ENCODE measurements at places on chromosomes 4 and X.

GRCh38 chr4:1026115-1026514 lies 14.7 kb downstream of the FGFRL1 start:
- peak; percentile 65 for DNase-seq

DNA sequence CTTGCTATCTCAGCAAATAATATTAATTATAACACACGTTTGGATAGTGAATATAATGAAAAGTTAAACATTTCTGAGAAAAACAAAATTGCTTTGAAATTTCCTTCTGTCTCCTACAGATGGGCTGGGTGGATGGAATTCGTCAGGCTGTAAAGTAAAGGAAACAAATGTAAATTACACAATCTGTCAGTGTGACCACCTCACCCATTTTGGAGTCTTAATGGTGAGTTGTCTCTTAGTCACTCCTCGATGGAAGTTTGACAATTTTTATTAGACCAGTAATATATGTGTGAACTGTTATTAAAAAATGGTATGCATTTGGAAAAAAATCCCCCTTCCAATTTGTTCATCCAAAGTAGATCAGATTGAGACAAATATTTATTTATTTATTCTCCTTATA lies 92.5 kb upstream of the BRS3 start:
- DNase-seq, result no peak

DNA sequence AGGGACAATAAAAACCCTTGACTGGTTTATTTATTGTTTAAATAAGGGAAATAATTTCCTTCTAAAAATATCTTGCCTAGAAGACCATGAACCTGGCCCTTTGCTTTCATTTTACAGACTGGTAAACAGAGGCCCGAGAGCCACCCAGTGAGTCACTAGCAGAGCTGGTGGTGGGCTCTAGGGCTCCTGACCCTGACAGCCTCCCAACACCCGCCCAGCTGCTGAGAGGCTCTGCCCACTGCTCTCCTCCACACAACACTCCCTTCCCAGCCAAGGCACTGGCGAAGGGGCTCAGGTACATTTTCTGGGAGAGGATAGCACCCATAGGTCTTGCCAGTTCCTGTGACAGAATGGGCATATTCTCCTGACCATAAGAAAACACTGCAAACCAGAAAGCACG lies 18.1 kb upstream of the PPEF2 start:
- no peak for DNase-seq

GRCh38 chrX:148416931-148417330 lies 83.5 kb upstream of the AFF2 start:
- no peak for DNase-seq

- DNase-seq, result no peak
Measured at GRCh38 chrX:17081968-17082367, 135.5 kb downstream of the REPS2 start.

DNA sequence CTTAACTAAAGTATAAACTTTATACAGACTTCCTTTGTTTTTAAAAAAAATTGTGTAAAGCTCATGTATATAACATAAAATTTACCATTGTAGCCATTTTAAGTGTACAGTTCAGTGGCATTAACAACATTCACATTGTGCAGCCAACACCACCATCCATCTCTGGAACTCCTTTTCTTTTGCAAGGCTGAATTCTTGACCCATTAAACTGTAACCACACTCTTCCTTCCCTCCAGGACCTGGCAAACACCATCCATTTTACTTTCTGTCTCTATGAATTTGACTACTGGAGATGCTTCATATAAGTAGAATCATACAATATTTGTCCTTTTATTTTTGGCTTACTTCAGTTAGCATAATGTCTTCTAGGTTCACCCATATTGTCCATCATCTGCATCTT lies 104.7 kb downstream of the RASL11B start:
- no peak for DNase-seq

GRCh38 chrX:153538424-153538823 lies 21.0 kb downstream of the ATP2B3 start:
- no peak for DNase-seq

DNA sequence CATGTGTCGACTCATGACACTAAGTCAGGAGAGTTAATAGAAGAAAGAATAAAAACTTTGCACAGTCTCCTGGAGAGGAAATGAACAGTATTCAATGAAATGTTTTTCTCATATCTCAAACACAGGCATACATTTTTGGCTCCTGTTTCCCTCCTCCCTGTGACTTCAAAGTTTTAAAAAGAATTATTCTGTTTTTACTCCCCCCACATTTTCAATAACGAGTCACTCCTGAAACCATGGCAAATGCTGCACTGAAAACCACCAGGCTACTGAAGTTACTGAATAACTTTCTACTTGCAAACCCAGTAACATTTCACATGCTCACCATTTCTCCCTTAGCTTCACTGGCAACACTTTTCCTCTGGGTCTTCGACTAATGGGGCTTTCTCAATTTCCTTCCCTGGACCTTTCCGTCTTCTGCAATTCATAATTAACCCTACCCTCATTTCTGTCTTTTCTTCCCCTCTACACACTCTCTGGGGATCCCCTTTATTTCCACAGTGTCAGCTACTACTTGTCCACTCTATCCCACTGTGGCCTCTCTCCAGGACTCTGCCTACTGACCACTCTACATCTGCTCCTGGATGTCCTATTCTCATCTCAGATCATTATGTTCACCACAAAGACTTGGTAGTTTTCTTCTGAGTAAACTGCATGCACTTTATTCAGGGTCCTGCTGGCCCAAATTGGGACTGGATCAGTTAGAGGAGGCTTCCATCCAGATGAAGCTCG lies 225.8 kb upstream of the ETNPPL start:
- DNase-seq, result no peak

DNA sequence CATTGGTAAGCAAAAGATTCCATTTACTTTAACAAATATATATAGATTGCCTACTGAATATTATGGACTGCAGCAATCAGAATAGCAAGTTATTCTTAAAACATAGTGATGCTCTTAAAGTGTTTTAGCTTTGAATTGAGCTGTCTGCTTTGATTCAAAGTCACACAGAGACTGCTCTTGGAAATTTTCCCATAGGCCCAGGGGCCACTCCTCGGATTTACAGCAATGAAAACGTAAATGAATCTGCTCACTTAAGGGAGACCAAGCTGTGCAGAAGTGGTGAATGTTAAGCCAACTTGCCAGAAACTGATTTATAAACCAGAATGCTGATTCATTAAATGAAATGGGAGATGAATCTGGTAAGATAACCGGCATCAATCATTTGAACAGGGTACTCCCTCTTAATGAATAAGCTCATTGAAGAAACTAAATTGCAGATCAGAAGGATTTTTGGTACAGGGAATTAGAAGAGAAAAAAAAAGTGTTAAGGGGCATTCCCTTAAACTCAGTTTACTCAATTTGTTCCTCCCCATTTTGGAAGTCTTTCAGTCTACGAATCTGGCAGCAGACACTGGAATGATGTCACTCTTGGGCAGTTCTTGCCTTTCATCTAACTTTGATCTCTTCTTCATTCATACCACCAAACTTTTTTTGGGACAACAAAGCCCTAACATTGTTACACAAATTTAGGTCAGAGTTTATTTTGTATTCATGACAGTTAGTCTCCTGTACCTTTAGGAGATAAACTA lies 363.3 kb upstream of the MAGEB2 start:
- no peak for DNase-seq

- DNase-seq, result peak; percentile 73
Measured at GRCh38 chr4:112145790-112146501, 692 bp downstream of the FAM241A start.

DNA sequence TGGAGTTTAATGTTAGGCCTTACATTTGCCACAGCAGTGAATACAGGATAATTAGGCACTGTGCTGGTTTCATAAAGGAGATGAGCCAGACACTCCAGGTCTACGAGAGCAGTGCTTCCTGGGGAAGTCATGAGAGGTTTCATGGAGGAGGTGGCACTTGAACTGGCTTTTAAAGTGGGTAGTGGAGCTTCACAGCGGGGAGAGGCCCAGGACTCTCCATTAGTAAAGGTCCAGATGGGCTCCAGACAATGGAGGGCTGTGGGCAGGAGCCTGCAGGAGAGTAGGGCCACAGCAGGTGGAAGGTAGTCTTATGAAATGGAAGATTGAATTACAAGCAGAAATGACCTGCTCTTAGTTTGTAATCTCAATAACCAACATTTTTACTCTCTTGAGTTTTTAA lies 29.0 kb downstream of the CLDN22 start:
- DNase-seq, result no peak

- DNase-seq, result no peak
Measured at GRCh38 chr4:47736146-47736545, 101.7 kb downstream of the CORIN start.

DNA sequence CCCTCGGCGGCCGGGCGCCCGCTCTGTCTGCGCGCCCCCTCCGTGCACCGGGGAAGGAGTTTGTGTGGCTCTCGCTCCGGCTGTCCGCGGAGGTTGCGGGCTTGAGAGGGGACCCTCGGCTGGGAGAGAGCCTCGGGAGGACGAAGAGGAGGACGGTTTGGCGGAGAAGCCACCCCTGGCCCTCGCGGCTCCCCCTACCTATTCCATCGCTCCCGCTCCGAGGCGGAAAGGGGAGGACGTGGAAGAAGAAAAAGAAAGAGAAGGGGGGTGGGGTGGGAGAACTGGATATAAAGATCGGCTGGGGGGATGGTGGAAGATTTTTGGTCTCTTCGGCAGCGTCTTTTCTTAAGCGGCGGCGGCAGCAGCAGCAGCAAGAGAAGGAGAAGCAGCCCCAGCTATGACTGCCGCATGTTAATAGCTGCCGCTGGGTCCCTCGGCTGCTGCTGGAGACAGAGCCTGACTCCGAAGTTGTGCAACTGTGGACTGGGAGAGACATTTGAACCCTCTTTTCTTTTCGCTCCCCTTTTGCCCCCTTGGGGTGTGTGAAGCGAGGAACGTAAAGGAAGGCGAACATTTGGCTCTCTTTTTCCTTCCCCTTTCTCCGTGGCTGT lies 895 bp downstream of the ADGRL3 start:
- DNase-seq, result no peak

DNA sequence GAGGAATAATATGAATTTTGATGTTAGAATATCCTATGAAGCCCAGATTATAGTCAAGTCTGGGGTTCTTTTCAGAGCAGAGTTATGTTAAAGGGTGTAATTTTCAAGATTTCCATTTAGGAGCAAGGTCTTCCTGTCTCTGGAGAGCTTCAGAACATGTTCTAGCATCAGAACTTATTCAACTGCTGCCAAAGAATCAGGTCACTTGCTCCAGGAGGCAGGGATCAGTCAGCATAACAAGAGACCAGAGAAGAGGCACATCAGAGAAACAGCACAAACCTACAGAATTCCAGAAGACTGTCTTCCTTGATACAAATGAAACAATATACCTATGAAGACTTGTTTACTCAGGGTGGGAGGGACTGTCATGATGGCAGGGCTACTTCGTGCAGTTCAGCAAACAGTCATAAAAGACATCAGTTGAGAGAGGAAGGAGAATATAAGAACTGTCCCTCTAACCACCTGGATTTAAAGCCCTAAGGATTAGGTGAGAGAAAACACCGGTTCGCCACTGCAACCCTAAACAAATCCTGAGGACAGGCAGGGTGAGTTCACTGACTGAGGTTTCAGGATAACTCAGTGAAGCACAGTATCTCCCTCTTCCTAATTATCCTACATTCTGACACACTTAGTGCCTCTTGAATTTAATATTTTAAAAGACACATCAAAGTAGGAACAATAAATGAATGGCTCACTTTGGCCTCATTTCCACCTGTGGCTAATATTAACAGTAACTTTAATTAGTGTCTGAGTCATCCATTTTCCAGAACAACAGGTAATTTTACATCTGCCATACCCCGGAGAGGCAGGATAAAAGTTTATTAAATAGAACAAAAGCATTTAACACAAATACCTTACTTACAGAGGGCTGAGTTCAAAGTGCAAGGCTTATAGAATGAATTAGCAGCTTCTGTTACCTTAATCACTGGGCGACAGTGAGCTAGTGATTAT lies 93.0 kb downstream of the HDAC8 start:
- DNase-seq, result no peak

GRCh38 chr4:39114436-39114835 lies 52.4 kb downstream of the KLHL5 start:
- no peak for DNase-seq

DNA sequence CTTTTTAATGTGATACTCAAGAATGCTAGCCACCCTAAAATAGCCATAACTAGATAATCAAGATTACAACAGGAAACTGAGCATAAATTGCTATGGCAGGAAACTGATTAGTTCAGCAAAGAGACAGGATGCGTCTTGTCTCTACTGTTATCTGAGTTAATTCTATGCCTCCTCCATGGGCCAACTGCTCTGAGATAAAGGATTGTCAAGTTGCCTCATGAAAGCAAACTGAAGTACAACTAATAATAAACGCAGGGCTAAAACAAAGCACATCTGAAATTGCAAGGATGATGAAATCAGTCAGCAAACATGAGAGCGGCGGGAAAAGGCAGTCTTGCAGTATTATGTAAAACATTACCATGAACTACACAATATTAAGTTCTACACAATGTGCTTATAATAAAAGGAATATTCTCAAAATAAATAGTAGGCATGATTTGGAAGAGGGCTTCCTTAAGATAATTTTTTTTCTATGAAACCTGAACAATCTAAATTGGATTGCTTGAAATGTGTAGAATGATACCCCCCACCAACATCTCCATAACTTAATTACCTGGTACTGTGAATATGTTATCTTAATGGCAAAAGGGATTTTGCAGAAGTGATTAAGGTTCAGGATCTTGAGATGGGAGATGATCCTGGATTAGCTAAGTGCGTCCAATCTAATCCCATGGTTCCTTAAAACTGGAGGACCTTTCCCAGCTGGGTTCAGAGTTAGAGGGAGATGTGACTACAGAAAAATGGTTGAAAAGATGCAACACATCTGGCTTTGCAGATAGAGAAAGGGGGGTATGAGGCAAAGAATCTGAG lies 65.9 kb downstream of the ANTXR2 start:
- no peak for DNase-seq

Data from activated naive CD8-positive, alpha-beta T cell treated with anti-CD3 and anti-CD28 coated beads, Interleukin-2, amount 50 U/mL, for 24 hours (primary cell).